ENCODE measurements at places on chromosomes 2 and 18.

GRCh38 chr18:70287731-70288130, 1.1 kb upstream of the SOCS6 start:
- DNase-seq = no peak

- no peak for DNase-seq
Observed at GRCh38 chr18:58611395-58612131, 17.3 kb downstream of the ALPK2 start.

DNA sequence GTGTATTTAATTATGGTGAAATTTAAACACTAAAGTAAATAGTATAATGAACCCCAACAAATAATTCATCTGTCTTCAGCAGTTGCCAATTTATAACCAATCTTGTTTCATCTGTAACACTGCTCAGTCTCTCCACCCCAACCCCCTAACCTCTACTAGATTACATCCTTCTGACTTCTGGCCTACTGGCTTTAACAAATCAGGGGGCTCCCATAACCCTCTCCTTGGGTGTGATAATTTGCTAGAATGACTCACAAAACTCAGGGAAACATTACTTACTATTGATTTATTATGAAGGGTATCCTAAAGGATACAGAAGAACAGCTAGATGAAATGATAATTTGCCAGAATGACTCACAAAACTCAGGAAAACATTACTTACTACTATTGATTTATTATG, 50.7 kb downstream of the PIK3C3 start:
- DNase-seq = no peak

DNA sequence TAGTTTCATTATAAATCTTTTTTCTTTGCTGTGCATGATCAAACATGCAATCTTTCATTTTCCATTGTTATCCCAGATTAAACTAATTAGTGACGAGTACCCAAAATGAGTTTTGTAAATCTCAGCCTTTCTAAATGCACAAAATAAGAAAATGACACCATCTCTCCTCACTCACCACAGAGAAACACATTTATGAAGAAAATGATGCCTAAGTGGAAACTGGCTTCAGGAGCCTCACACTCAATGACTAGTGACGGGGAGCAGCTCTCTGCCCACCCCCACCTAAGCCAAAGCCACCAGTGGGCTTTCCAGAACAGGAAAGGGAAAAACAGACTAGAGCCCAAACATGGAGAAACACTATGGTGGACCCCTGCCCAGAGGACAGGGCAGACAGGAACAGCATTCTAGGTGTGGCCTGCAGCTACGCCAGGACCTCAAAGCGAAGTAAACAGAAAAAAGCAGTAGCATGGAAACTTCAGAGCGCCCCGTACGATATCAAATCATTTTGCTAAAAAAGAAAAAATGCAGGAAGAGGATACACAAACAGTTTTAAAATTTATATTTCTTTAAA, 113.5 kb downstream of the RBMS1 start:
- no peak for DNase-seq

GRCh38 chr2:220077488-220077887, 450.1 kb downstream of the SLC4A3 start:
- DNase-seq = no peak

DNA sequence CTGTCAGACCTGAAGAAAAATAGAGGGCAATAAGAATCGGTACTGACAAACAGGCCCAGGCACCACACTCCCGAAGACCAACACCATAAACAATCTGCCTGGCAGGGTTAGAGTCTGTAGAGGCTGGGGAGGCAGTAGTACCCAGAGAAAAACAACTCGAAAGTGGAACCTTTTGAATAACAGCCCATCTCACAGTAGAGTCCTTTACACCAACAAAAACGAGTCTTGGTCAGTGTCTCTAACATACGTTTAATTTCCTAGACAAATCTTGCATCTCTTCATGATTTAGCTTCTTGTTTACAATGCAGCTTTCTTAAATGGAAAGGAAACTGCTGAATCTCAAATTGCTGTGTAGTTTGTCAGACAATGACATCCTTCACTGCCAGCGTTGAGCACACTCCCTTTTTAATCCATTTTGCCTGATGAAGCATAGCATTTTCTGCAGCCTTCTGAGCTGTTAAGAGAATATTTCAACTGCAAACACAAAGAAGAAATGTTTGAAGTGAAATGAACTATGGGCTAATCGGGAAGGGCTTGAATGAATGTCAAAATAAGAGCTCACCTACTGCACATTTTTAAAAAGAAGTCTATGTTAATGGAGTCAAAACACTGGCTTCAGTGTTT, 73.1 kb upstream of the DSG1 start:
- no peak for DNase-seq

DNA sequence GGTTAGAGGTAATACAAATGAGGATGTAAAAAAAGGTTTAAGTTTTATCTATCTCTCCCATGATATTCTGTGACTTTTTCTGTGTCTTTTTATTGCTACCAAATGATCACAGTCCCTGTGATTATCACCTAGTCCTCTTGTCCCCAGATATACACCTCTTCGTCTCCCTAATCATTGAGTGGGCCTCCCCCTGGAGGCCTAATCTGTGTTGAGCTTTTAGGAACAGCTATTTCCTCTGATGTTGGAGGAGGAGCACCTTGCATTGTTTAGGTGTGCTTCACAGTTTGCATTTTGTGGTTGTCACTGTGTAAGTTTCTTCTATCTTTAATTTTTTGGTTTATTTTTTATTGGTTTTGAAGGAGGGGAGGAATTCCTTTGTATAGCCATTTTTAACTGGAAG, 33.3 kb downstream of the CCDC85A start:
- no peak for DNase-seq

GRCh38 chr2:55163274-55163721, 68.8 kb downstream of the CLHC1 start:
- no peak for DNase-seq

- no peak for DNase-seq
Observed at GRCh38 chr2:152587187-152587947, 129.9 kb downstream of the PRPF40A start.

DNA sequence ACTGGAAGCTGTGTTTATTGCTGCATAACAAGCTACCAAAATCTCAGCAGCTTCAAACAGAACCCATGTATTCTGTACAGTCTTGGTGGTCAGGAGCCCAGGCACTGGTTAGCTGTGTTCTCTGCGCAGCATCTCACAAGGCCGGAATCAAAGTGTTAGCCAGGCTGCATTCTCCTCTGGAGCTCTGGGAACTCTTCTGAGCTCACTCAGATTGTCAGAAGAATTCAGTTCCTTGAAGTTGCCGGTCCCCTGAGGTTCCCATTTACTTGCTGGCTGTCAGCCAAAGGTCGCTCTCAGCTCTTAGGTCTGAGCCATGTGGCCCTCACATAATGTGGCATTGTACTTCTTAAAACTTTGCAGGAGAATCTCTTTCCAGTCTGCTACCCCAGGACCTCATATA, 123.6 kb upstream of the SMIM21 start:
- DNase-seq = no peak

DNA sequence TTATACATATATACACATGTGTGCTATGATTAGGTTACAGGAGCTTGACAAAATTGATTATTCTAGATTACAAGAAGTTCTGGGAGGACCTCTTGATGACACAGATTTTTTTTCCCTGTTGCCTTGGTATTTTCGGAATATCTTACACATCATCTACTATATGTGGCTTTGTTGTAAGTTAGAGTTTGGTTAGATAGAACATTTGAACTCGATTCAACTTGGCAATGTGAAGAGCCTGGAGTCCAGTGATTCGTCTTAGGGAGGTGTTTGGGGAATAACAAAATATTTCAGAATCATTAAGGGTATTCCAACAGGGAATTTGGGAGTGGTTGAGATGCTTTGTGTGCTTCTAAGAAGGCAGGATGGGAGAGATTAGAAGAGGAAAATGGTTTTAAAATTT, 39.3 kb upstream of the EFEMP1 start:
- DNase-seq = no peak

DNA sequence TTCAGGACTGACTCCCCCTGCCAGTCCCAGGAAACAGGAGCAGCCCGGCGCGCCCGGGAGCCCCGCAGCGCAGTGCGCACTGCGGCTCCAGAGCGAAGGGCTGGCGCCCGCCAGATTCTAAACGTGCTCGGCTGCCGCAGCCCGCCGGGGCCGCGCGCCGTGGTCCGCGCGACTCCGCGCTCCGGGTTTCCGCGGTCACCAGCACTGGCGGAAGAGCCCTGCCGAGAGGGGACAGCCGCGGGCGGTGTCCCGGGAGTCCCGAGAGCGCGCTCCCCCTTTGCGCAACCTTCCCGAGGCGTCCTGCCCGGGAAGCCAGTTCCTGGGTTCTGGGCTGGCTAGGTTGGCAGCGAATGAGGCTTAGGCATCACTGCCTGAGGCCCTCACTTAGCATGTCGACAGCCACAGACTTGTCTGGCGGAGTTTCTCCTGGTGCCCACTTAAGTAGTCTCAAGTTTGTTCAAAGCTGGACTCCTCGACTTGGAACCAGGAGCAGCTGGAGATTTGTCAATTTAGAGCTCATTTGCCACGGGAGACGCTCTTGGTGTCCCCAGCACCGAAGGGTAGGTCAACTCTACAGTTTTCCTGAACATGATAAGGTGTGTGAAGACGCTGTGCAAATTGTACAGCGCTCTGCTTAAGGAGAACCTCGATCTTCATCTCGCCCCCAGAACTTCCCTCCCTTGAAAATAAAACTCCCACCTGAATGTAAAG, 1.5 kb upstream of the VSNL1 start:
- DNase-seq = no peak

DNA sequence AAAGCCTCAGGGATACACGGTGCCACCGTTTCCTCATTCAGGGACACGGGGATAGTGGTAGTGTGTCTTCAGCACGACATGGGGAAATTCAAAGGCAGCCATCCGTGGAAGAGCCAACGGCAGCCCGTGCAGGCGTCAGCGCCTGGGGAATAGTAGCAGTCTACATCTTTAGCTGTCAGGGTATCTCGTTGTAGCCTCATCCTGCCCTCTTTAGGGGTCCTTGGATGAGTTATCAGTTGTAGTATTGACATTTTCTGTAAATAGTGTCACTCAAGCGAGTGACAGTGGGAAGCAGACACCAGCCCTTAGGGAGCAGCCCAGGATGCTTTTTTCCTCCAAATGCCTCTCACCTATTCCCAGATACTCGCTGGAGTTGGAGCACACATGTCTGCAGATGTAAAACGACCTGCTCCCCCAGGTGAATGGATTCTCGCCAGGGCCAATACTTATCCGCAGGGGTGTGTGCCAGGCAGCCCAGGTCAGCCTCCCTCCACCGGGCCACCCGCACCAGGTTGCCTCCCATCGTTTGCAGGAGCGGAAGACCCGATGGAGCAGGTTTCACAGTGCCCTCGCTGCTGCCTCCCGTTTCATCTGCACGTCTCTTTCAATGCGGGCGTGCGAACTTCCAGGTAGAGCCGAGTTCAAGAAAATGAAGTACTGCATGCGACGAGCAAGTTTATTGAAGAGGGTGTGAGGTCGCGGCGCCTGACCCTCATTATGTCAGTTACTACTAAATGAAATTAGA, 41.0 kb downstream of the AGAP1 start:
- DNase-seq = no peak

- DNase-seq = no peak
Observed at GRCh38 chr2:230537531-230537976, 121.6 kb downstream of the SP100 start.

DNA sequence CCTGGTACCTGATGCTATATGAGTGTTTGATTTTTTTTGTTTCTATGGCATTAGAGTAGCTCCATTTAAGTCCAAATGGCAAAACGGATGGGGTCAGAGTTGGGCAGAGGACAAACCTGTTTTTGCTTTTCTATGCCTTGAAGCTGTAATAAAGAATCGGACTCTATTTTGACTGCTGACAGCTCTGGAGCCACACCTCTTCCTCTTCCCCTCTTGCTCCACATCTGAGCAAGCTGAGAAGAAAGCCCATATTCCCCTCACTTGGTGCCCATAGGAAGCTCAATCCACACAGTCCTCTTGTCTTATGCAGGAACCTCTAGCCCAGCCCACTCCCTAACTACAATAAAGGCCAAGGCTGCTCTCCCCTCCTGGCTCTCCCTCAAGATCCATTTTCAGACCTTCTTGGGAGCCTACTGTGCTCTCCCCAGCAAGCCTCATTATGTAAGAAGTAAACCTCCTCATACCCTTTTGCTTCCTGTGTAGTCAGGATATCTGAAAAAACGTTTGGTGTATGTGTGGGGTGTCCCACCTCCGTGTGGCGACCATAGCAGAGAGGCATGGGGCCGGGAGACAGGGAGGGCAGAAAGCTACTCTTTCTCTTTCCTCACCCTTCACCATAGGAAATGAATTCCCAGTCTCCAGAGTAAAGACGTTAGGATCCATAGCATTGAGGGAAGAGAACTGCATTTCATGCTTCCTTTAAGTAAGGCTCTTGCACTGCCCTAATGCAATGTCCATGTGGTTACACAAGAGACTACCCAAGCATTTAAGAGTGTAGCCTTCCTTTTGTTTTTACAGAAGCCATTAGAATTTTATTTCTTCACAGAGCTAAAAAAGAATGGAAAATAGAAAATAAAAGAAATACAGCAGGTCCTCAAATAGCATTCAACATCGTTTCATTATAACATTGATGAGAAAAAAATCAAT, 41.9 kb upstream of the RAPGEF4 start:
- no peak for DNase-seq

DNA sequence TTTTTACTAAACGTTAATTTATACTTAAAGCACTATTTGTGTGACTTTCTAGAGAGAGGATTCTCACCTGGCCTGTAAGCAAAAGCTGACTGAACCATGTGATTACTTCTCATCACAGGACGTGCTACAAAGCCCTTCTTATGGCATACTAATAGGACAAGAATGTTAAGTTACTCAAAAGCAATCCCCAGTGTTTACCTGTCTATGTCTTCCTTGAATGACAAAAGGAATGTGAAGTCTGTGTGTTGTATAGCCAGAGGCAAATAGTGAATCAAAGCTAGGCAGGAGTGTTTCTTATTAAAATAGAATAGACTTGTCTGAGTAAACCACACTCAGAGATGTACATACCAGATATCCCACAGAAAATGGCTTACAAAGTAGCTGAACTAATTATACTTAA, 1465.5 kb downstream of the SUCLG1 start:
- DNase-seq = no peak

DNA sequence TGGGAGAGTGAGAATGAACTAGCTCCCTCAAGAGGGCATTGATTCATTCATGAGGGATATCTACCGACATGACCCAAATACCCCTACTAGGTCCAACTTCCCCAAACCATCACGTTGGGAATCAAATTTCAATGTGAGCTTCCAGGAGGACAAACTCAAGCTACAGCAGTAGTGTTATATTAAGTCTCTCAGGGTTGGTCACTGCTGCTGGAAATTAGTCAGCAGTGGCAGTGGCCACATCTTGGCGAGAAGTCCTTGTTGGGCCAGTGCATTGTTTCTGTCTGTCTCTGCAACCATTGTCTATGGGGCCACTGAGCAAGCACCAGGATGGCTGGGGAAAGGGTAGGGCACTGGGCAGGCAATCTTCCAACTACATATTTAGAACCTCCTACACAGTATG, 47.5 kb downstream of the THUMPD2 start:
- DNase-seq = no peak

DNA sequence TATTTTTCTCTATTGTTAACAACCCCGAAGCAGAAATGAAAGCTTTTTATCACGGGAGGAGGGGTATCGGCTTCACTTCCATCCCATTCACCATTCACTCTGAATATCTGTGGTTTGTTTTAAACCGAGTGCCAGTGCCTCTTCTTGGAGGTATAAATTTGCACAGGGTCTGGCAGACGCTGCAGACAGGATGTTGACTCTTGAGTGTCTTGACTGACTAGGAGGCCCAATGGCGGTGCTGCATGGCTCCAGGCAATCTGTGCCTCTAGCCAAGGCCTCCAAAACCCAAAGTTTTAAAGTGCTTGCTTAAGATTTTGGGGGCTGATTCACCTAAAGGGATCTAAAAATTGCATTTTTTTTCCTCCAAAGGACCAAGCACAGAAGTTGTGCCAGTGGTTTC, 183.8 kb downstream of the LTBP1 start:
- DNase-seq = no peak

GRCh38 chr2:153536115-153536514, 57.6 kb upstream of the RPRM start:
- DNase-seq = no peak

Data from stimulated activated CD4-positive, alpha-beta T cell treated with anti-CD3 and anti-CD28 coated beads, TNF-alpha, amount 100 ng/mL, for 1 hour (primary cell).